Stimulated activated naive CD4-positive, alpha-beta T cell (primary cell): ENCODE measurements at places on chromosomes 4 and X.

DNA sequence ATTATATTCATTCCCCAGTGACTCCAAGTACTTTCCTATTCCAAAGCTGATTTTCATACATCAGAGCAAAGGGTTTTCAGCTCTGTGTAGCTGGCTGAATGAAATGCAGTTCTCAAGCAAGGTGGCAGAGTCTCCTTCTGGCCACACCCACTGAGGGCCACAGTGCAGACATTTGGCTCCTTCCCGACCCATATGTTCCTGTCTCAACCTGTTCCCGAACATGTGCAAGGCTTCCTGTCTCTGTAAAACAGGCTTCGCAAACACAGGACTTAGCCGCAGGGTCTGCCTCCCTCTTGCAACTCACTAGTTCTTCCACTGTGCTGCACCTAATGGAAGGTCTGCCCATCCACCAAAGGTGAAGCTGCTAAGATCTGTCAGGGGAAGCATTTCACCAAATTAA is 249.2 kb downstream of the MID1IP1 start:
- DNase-seq: no peak

GRCh38 chr4:137474711-137475301 is 57.5 kb downstream of the PCDH18 start:
- DNase-seq: no peak

DNA sequence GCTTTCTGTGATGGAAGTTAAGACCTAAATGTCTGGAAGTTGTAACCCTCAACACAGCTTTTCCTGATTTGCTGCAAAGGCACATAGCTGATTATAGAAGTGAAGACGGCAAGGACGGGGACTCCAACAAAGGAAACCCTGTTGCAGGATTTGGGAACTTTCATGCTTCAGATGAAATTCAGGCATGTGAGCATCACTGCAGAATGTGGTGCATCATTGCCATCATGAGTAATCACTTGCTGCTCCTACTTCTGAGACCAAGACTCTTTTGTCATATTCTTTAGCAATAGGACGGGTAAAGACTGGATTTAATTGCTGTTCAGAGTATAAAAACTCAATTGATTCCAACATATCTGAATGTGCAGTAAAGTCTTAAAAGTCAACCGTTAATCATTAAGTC is 35.8 kb downstream of the YIPF6 start:
- DNase-seq: no peak

GRCh38 chrX:20968996-20969395 is 405.2 kb upstream of the CNKSR2 start:
- DNase-seq: no peak

GRCh38 chr4:108574402-108574801 is 46.0 kb upstream of the RPL34 start:
- DNase-seq: no peak

DNA sequence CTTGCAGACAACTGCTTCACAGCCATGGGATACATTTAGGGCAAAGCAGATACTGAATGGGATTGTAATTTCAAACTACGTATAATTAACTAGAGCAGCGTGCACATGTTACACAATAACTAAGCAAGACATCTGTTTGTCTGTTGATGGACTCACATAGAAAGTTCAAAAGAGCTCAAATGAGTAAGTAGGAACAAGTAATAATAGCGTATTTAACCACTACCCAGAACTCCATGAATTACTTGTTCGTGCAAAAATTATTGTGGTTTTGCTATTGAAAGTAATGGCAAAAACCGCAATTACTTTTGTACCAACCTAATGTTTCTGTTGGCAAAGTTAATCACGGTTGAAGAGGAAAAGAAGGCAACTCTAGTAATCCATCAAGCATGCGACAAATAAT is 825.4 kb downstream of the PCDH18 start:
- no peak for DNase-seq

- DNase-seq: no peak
Measured at GRCh38 chr4:107757864-107758476, 37.9 kb upstream of the PAPSS1 start.

- no peak for DNase-seq
Measured at GRCh38 chr4:128454881-128455280, 167.3 kb upstream of the PGRMC2 start.

DNA sequence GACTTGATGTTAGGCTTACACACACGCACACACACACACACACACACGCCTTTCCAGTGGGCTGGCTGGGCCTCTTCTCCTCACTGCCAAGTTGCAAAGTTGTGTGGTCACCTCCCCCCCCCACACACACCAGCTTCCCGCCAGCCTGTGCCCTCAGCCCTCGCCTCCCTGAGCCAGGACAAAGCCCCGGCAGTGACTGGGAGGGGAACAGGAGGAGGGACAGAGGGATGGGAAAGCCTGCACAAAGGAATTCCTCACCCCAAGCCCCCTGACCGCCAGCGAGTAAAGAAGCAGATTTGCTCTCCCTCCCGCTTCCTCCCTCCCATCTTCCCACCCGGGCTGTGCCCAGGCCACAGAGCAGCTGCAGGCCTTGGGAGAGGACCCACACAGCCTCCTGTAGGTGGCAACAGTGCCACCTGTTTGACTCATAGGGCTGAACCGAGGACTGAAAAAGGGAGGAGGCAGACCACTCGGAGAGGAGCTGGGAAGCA is at the start of gene GDPD2:
Gene GDPD2 (plus strand): TSS at position 464 of the 491 bp plus-strand sequence. CDS start 1,671 bp downstream, outside the sequence.
- no peak for DNase-seq

DNA sequence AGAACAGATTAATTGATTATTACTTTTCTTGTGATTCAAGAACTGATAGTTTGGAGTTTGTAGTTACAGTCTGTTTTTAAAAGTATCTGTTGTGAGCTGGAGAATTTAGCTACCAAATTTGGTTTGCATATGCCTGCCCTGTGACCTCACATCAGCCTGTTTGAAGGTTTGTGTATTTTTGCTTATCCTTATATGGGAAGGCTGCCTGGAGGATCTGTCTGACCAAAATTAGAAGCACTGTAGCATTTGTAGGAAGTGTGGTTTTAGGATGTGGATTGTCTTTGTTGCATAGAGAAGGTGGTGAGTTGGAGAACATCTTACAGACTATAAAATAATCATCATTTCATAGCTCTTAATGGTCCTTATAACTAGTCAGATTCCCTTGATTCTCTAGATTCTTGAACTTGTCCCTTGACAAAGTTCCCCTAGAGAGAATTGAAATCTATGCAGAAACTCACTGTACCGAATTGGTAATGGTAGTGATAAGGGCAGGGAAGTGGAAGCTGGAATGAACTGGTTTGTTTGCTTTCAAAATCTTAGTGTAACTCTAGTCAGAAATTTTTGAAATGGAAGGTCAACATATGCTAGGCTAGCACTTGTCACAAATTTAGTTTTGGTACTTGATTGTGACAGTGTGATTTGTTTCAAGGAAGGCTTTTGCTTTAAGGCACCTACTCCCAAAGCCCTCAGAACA is 57.3 kb downstream of the SH3BGRL start:
- no peak for DNase-seq

- DNase-seq: no peak
Measured at GRCh38 chr4:182189103-182189878, 53.9 kb upstream of the TENM3 start.

- no peak for DNase-seq
Measured at GRCh38 chr4:150078579-150079080, 385 bp downstream of the DCLK2 start.

- no peak for DNase-seq
Measured at GRCh38 chrX:110406822-110407221, 48.2 kb downstream of the RTL9 start.

GRCh38 chrX:14775416-14775815 is 97.5 kb downstream of the FANCB start:
- DNase-seq: no peak

GRCh38 chr4:98706200-98706813 is 47.9 kb upstream of the TSPAN5 start:
- DNase-seq: peak; percentile 75

DNA sequence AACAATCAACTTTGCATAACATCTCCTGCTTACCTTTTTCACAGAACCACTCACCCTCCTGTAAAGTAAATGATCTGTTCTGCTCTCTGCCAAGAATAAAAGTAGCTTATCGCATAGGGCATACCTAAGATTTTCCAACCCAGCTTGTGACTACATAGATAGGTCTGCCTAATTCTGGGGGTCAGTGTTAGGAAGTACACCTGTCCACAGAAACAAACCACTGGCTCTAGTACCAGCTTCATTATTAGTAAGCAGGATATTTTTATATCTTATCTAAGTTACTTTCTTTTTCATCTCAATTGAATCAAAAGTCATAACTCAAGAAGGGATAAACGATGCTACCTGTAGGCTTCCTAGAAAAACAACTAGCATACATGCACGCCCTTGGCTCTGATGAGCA is 23.8 kb downstream of the CXCL1 start:
- DNase-seq: no peak

DNA sequence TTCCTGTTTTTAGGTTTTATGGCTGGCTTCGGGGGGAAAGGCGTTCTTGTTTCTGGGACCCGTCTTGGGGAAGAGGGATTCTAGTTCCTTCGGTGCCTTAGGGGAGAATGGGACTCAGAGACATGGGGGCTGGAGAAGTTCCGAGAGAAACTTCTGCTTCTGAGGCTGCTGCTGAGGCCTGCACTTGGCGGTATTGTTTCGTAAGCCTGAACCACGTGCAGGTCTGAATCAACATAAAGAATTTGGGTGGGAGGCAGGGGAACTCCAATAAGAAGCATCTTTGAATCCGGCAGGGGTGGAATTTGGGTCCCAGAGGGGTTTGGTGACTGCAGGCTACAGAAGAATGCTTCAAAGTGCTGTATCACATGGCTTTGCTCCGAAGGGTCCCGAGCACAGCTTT is 15.1 kb downstream of the XG start:
- no peak for DNase-seq

DNA sequence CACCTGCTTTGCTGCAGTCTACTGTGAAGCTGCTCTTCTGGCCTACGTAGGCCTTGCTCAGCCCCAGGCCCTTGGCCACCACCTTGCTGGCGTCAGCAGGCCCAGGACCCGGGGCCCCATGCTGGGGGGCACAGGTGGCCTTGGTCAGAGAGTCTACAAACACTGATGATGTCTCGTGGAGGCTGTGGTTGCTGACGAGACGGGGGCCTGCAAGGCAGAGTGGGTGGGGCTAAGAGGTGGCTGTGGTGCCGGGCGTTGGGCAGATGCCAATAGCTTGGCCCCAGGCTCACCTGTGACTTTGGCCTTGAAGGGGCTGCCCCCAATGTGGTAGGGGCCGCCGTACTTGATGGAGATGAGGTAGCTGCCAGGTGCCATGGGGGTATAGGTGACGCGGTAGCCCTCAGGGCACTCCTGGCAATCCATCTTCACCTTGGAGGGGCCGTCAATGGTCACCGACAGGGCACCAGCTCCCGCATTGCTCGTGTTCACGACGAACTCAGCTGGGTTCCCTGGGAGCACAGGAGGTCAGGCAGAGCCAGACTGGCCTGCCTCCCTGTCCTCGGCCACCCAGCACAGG is 25.0 kb downstream of the FLNA start:
- no peak for DNase-seq

DNA sequence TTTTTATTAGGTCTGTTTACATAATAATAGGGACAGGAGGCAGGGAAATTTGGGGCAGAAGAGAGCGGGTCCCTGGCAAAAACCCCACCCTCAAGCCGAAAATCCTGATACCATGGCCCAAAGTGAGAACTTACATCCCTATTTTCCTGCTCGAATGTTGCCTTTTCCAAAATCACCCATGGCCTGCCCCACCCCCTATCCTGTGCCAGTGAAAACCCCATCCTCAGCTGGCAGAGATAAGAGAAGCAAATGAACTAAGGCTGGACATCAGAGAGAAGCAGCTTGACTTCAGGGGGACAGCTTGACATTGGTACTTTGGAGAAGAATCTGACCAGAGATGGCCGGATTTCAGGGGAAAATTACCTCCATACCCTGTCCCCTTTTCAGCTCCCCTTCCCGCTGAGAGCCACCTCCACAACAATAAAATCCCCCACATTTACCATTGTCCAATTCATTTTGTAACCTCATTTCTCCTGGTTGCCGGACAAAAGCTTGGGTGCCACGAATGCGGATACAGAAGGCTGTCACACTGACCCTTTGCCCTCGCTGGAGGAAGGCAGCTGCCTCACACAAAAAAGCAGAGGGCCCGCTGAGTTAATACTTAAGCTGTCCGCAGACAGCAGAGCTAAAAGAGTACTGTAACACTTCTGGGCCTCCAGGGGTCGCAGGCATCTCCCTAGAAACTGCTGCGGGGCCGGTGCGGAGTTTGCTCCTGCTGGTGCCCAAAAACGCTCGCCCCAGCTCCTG is 196.2 kb downstream of the SNCA start:
- DNase-seq: no peak

- no peak for DNase-seq
Measured at GRCh38 chrX:72621625-72622485, 49.2 kb upstream of the HDAC8 start.

- no peak for DNase-seq
Measured at GRCh38 chrX:40637687-40638086, 9.7 kb downstream of the CXorf38 start.

GRCh38 chr4:116358633-116359222 is 726.6 kb downstream of the TRAM1L1 start:
- DNase-seq: no peak

DNA sequence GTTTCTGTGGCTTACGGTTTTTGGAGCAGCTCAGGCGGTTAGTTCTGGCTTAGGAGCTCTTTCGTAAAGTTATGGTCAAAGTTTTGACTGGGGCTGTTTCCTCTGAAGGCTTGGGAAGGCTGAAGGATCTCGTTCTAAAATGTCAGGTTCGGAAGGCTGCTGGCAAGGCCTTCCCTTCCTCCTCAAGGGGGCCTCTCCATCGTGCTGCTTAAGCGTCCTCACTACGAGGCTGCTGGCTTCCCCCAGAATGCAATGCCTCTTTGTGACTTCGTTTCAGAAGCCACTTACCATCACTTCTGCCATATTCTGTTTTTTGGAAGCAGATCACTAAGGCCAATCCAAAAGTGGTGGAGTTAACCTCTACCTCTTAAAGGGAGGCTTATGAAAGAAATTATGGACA is 1196.4 kb upstream of the TENM3 start:
- DNase-seq: no peak

- peak; percentile 41 for DNase-seq
Measured at GRCh38 chrX:102652031-102652688, 877 bp downstream of the GPRASP1 start.

- no peak for DNase-seq
Measured at GRCh38 chr4:56739066-56739777, 58.1 kb upstream of the HOPX start.

DNA sequence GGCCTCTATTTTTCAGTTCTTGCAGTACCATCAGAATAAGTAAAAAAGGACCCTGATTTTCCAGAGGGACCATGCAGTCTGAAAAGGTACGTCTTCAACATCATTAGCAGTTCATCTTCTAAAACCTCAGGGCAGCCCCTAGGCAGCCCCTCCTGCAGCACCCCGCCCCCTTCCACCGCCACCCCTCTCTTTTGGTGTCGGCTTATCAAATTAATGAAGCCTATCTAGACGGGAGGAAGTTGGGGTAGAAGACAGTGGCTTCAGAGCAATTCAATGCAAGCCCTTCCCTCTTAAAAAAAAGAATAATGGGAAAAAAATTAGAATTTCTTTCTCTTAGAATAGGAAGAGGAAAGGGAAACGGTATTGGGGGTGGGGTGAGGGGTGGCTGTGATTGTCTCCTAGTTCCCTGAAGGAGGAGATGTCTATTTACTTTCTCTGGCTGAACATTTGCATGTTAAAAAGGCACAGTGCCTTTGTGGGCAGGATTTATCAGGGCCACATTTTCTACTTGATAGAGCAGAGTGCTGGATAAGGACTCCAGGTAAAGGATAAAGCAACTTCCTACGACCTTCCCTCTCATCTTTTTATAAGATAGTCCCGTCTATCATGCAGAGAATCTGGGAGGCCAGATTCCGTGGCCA is 159.4 kb downstream of the MGST2 start:
- DNase-seq: no peak

- DNase-seq: no peak
Measured at GRCh38 chr4:44535981-44536380, 87.4 kb upstream of the KCTD8 start.
